ENCODE measurements at places on chromosomes 5 and 9.

- no peak for DNase-seq
These were observed 3.6 kb downstream of the HNRNPAB start for GRCh38 chr5:178207917-178208280.

DNA sequence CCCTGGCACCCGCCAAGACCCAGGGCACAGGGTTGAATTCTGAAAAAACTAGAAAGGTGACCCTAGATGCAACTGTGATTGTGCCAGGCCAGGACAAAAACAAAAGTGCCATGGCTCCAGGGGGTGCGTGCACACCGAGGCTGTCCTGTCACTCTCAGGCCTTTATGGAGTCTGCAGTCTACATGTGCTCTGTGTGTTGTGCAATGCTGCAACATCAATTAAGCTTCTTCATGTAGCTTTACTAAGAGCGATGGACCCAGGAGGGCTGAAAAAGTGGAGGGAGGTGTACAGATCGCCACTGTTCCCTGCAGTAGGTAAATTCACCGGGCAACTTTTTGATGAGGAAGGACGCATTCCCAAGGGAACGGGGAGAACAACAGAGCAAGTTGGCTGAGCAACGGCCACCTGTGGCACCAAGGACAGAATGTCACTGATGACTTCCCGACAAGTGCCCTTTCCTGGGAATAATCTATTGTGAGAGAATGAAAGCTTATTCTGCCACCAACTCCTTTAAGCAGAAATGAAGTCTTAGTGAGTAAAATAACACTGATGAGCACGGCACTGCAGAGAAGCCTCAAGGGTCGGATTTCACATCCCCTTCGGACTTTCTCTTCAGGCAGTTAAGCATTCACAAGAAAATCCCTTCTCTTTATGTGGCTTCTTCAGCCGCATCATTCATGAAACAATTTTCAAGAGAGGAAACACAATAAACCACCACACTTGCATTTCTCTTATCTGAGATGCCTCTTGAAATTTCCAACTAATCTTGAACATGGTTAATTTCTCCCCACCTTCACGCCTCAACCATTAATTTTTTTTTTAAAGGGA, 149.6 kb downstream of the DROSHA start:
- no peak for DNase-seq

GRCh38 chr9:113484258-113484730, 20.8 kb downstream of the RGS3 start:
- DNase-seq, result no peak

GRCh38 chr5:125326150-125326510, 579.7 kb upstream of the ZNF608 start:
- DNase-seq, result no peak

DNA sequence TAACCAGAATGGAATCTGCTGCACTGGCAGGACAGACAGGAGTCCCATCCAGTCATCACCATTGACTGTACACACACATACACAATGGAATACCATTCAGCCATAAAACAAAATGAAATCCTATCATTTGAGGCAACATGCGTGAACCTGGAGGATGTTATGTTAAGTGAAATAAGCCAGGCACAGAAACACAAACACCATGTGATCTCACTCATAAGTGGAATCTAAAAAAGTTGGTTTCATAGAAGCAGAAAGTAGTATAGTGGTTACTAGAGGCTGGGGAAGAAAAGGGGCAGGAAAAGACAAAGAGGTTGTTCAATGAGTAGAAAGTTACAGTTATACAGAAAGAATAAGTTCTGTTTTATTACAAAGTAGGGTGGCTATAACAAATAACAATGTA, 884.0 kb upstream of the ACO1 start:
- no peak for DNase-seq
